ENCODE measurements at places on chromosomes 1 and 21. TPM values are rescaled to one million over a fixed set of nuclear protein-coding genes. Genes with fewer than 3 reads are reported as not detected.

Gene SPRR2B
- not detected for total RNA-seq

Gene KRTAP11-1
- total RNA-seq, result not detected

Gene KRTCAP2
- total RNA-seq, result 123 TPM

Gene GJC2
- 0.88 TPM for total RNA-seq
